Activated T-cell treated with anti-CD3 and anti-CD28 coated beads, Interleukin-2, amount 50 U/mL, for 48 hours (primary cell): ENCODE measurements at places on chromosomes 12 and 14.

GRCh38 chr12:63124778-63125177 lies 26.2 kb downstream of the AVPR1A start:
- no peak for DNase-seq

- no peak for DNase-seq
Measured at GRCh38 chr12:2581293-2582045, 213.3 kb upstream of the FKBP4 start.

DNA sequence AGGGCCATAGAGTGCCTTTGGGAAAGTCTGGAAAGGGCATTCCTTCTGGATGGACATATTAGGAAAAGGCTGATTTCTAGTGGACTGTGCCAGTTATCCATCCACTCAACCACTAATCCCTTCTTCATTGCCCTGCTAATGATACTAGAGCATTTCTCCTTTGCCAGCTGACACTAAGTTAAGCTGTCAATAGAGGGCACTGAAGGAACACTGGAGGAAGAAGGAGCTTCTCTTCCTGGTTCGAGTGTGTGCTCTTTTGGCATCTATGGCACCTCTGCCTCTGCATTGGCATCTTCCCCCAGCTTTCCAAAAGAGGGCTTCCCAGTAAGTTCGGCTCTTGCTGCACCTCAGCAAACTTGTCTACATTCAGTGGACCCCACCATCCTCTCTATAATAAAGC lies 165.4 kb downstream of the DERA start:
- DNase-seq, result no peak

GRCh38 chr12:88998421-88998820 lies 353.9 kb downstream of the DUSP6 start:
- no peak for DNase-seq

GRCh38 chr14:34211732-34212131 lies 250.3 kb downstream of the SPTSSA start:
- no peak for DNase-seq

- DNase-seq, result no peak
Measured at GRCh38 chr14:98014851-98015615, 1217.9 kb downstream of the VRK1 start.

DNA sequence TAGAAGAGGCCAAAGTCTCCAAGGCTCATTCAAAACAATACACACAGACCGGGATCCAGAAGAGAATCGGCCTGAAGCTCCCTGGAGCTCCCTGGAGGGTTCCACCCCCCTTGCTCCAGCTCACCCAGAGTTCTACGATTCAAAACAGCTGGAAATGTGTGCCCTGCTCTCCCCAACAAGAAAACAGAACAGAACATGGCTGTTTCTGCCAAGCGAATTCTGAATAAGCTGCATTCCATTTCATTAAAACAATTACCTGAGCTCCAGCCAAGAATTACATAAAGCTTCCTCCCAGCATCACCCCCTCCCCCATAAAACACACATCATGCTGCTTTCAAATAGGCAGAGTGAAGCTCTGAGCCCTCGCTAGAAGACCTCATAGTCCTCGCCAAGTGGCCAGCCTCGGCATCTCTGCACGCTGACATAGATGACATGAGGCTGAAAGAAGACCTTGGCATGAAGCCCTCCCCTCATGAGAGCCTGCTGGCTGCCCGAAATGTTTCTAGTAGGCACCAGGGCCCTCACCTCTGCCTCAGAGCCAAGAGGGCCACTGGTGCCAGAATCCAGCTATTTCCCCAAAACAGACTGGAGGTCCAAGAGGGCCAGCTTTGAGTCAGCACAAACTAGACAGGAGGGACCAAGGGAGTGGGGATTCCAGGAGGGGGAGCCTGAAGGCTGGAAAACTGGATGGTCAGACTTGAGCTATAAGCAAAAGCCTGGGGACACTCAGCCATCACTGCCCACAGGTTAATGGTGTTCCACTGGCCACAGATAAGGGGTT lies 8.3 kb downstream of the PXN start:
- no peak for DNase-seq

DNA sequence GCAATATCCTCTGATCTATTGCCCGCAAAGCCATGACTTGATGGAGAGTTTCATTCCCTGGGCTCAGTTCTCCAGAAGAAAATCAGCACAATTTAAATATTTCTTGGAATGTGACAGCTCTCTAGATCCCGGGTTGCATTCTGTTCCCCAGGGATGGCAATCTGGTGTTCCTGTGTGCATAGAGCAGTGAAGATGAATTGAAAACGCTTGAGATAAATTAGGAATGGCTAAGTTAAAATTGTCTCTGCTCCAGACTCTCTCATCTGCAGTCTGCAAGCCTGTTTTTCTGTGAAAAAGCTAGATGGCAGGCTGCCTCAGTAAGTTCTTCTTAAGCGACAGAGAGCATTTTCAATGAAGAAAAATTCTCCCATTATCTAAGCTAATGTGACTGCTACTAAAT lies 582.5 kb upstream of the MGAT4C start:
- DNase-seq, result no peak

DNA sequence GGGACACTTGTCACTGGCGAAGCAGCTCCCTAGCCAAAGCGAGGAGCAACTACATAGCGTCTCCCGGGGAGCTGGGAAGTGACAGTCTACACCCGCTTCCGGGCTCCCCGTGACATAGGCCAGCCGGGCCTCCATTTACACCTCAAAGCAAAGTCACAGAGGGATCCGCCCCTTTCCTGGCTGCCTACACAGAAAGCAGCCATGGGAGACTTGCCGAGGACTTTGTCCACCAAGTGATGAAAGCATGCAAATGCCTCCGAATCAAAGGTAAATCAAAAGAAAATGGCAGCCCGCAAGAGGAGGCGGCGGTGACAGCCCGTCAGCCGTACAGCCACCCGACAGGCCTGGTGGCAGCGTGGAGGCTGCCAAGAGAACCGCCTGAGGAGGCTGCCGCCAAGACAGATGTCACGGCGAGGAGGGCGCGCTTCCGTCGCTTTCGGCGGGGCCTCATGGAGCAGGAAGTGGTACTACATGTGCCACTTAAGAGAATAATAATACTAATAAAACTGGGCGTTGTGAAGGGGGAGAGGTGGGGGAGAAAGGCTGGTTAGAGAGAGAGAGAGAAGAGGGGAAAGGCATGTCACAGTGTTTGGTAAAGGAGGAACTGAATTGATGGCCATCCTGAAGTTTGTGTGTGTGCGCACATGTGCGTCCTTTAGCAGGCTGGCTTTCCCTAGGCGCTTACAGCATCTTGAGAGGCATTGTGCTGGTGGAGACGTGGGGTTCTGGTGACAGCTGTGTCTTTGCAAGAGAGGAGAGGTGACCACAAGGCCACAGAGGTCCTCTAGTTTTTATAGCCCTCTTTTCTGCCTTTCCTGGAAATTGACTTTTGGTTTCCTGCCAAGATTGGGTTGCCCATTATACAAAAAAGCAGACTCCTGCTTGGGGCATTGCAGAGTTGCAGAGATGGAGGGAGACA lies 661.7 kb downstream of the VRK1 start:
- peak; percentile 86 for DNase-seq

GRCh38 chr12:45343269-45344051 lies 127.6 kb downstream of the ANO6 start:
- DNase-seq, result no peak

GRCh38 chr12:29505122-29505521 lies 7.6 kb upstream of the OVCH1 start:
- DNase-seq, result no peak

- no peak for DNase-seq
Measured at GRCh38 chr12:5227708-5228373, 184.2 kb downstream of the KCNA5 start.

DNA sequence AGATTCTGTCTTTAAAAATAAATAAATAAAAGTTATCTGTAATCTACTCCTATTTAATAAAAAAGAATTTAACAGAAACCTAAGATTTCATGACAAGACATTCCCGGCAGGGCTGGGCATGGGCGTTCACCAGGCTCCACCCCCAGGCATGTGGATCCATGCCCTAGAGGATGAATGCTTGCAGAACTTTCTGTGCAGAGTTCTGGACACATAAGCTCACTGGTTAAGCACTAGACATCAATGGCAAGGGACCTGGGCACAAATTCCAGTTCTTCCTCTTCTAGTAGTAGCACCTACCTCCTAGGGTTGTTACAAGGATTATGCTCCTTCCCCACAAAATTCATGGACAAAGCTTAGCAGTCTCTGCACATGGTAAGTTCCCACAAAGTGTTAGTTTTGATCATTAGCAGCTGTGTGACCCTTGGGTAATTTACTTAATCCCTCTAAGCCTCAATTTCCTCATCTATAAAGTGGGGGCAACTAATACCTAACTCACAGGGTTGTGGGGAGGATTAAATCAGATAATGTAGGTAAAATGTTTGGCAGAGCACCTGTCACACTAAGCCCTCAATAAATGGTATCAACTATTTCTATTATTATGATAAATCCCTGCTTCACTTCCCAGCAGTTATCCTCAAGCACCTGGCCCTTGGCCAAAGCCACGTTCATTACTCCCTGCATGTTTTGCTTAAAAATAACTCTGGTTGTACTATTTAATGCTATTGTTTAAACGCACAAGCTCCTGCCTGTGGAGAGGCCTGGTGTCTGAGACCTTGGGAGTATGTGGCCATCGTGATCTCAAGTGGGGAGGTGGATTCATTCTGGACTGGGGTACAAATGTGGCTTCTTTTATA lies 9.8 kb downstream of the GALNT6 start:
- DNase-seq, result no peak

DNA sequence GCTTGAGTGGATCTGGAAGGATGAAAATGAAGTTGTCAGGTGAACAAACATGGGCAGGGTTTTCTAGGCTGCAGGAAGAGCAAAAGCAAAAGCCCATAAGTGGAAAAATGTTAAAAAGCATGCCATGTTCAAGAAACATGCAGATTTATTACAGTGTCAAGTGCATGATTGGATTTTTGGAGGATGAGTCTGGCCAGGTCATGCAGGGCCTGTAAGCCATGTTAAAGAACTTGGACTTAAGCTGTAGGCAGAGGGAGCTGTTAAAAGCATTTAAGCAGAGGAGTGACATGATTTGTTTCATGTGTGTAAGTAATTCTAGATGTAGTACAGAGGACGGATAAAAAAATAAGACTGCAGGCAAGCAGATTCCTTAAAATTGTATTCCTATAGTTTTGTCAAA lies 16.3 kb upstream of the SINHCAF start:
- no peak for DNase-seq

DNA sequence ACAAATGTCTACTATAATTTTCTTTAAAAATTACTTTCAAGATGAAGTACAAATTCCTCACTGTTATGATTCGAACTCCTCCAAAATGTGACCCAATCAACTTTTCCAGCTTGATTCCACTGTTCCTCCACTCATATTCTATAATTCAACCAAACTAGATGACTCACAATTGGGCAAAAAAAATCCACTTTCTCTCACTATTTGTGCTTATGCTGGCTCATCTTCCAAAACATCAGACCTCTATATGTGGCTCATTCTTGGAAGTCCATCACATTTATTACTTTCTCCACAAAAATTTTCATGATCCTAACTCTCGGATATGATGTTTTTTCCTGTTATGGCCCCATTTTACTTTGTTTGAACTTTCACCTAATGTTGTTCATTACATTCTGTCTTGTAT lies 26.9 kb upstream of the RXYLT1 start:
- DNase-seq, result no peak

GRCh38 chr12:95547522-95548055 lies 3.7 kb downstream of the USP44 start:
- DNase-seq, result no peak

DNA sequence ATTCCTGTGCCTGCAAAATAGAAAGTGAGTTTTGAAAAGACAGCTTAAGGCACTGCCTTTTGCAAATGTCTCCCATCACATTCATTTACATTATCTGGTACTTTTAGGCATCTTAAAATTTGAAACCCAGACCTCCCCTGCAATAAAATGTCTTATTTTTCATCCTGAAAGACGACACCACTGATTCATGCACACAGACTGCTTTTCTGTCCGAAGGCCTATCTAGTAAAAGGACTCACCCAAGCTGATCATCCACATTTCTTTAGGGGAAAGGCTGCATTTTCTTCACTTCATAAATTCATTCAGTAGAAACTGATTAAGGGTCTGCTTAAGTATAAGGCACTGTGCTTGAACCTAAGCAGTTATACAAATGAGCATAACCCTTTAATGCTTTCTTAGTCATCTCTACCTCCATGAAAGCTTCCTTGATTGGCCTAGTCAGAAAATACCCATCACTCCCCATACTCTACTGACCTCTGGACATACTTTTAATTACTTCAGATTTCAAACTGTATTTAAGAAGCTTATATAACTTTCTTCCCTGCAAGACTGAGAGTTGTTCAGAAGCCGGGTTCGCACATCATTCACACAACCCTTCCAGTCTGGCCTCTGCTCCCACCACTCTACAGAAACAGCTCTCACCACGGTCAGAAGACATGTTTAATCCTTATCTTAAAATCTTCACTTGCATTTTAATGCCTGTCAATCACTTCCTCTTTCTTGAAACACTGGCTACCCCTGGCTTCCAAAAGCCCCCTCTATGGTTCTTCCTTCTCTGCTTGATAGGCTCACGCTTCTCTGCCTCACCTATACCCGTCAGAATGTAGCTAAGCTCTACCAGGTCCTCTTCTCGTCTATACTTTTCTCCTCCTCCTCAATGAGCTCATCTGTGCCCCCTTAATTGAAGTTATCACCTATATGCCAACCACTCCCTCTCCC lies 288.6 kb downstream of the MED13L start:
- DNase-seq, result no peak

DNA sequence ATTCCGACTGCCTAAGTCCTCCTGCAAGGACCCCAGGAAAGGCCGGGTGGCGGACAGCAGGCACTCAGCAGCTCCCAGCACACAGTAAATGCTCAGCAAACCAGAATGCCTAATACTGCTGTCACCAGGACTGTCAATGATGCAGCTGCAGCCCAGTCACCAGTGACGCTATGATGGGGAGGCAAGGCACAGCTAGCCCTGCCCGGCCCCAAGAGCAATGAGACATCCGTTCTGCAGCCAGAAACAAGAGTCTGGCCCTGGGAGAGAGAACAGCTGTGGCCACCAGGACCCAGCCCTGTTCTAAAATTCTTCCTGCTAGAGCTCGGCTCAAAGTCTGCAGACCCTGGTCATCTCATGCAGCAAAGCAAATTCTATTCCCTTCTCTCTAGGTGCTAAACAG lies 69.8 kb downstream of the NCOR2 start:
- no peak for DNase-seq

- peak; percentile 42 for DNase-seq
Measured at GRCh38 chr12:67991158-67991557, 1.9 kb downstream of the IFNG-AS1 start.

- DNase-seq, result no peak
Measured at GRCh38 chr14:44741431-44741830, 220.3 kb downstream of the KLHL28 start.

GRCh38 chr14:55336162-55336561 lies 64.9 kb downstream of the FBXO34 start:
- no peak for DNase-seq

GRCh38 chr14:58073516-58073915 lies 78.5 kb downstream of the ARMH4 start:
- DNase-seq, result no peak

- no peak for DNase-seq
Measured at GRCh38 chr12:28032811-28033537, 60.4 kb upstream of the PTHLH start.

- DNase-seq, result no peak
Measured at GRCh38 chr14:72830786-72831594, 62.9 kb downstream of the DPF3 start.

DNA sequence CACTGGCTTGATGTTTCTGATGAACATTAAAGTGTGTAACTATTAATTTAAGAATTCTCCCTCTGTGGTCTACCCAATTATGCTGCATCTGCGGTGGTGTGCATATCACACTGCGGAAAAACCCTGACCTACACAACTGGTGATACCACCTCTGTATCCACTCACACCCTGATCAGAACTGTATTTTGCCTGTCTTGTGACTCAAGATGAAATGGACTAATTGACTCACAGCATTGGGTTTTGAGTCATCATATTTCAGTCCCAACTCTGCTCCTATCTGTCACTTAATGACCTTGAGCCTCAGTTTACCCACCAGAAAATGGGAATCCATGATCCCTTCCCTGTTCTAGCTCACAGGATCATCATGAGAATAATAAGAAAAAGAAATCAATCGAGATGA lies 65.6 kb downstream of the NUAK1 start:
- no peak for DNase-seq
